ENCODE measurements at places on chromosomes 11 and 22.

DNA sequence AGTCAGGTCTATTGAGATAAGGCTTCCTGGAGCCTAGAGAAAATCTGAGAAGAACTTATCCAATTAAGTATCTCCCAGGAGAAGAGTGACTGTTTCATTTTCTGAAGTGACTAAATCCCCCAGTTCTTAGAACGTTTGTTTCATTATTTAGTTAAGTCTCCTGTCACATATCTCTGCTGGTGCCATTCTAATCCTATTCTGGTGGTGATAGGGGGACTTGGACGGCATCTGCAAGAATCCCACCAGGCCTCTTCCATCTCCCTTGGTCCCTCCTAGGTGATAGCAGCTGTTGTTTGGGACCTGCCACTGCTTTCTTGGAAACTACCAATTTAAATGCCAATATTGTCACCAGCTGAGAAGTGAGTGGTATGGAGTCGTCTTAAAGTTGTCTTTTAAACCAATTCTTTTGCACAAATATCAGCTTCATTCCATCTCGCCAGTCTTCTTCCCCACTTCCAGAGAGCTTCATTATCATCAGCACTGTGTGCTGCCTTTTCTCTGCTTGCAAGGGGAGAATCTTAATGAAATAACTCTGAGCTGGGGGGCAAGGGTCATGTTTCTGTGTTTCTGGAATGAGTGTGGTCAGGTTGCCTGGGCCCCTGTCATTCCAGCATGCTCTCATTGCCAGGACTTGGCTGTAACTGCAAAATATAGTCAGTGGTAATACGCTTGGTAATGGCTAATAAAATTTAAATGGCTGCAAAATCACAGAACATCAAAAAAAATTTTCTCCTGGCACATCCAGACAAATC, 104.8 kb downstream of the LDLRAD3 start:
- DNase-seq = no peak

DNA sequence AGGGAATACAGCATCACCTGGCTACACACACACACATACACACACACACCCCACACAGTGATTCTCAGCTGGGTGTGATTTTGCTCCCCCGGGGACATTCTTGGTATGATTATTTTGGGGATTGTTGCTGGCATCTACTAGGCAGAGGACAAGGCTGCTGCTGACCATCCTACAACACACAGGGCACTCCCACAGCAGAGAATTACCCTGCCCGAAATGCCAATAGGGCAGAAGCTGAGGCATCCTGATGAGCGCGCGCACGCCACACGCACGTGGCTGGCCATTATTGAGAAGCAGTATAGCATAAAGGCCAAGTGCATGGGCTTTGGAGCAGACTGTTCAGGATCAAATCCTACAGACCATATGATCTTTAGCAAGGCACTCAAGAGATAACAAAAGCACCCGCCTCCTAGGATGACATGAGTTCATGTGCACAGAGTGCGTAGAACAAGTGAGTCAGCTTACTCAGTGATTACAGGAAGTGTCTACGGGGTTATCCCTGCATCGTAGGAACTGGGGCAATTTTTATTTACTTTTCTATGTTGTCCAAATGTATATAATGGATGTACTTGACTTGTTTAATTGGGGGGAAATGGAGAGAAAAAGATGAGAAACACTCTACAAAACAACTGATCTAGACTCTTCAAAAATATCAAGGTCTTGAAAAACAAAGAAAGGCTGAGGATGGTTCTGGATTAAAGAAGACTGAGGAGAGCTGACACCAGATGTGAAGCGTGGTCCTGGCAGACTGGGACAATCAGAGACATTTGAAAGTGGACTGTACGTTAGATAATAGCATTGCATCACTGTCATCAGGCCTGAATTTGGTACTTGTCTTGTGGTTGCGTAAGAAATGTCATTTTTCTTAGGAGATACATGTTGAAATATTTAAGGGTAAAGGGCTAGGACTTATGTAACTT, 7.2 kb upstream of the EHD1 start:
- DNase-seq = peak; percentile 83

GRCh38 chr11:70498976-70499801, 100.9 kb downstream of the CTTN start:
- no peak for DNase-seq

- DNase-seq = peak; percentile 25
These were observed 528.6 kb downstream of the BRD1 start for GRCh38 chr22:49298834-49299750.

- no peak for DNase-seq
These were observed 55.8 kb upstream of the PRODH start for GRCh38 chr22:18991821-18992442.

- peak; percentile 56 for DNase-seq
These were observed 54.2 kb downstream of the SLC25A17 start for GRCh38 chr22:40764763-40765441.

GRCh38 chr11:48055292-48056132, 75.2 kb downstream of the PTPRJ start:
- peak; percentile 72 for DNase-seq

GRCh38 chr22:21015466-21016006, 571 bp downstream of the P2RX6 start:
- no peak for DNase-seq

- no peak for DNase-seq
These were observed 27.3 kb upstream of the NXPE4 start for GRCh38 chr11:114622858-114623257.
